B cell (primary cell): ENCODE measurements at places on chromosomes 5 and 9. TPM values are rescaled to one million over a fixed set of nuclear protein-coding genes. Genes with fewer than 3 reads are reported as not detected.

GRCh38 chr5:139747583-139748504, 47.8 kb upstream of the PSD2 start:
- H3K4me1 ChIP-seq = peaks cover 60% of the 10 kb centered on the region
- peak; percentile 80 for DNase-seq
- H3K4me3 ChIP-seq = peak overlapping the region; percentile 71
- peaks cover 2% of the 10 kb centered on the region for H3K27me3 ChIP-seq
- peak overlapping the region; percentile 82 for H3K27ac ChIP-seq

GRCh38 chr5:172839669-172840431, 5.8 kb downstream of the ERGIC1 start:
- peak overlapping the region; percentile 52 for H3K27ac ChIP-seq
- H3K36me3 ChIP-seq = no peaks in the 10 kb centered on the region
- H3K4me3 ChIP-seq = no peak overlapping the region
- DNase-seq = no peak

DNA sequence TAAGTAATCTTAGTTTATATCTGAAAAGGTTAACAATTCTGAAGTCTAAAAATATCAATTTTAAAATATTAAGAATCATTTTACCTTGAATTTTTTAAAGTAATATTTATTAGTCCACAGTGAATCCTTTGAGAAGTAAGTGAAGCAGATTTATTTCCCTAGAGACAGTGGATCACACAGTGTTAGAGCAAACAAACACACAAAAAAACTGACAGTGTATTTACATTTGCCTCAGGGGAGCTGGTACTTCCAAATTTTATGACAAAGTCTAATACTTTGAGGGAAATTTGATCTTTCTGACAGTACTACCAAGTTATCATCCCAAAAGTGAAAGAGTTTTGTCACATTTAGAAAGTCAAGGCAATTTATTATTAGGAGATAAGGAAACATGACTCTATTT, 1750.6 kb upstream of the CDH9 start:
- no peak for DNase-seq
- H3K36me3 ChIP-seq = no peaks in the 10 kb centered on the region
- no peak overlapping the region for H3K4me3 ChIP-seq
- no peaks in the 10 kb centered on the region for H3K4me1 ChIP-seq
- H3K27me3 ChIP-seq = no peaks in the 10 kb centered on the region

DNA sequence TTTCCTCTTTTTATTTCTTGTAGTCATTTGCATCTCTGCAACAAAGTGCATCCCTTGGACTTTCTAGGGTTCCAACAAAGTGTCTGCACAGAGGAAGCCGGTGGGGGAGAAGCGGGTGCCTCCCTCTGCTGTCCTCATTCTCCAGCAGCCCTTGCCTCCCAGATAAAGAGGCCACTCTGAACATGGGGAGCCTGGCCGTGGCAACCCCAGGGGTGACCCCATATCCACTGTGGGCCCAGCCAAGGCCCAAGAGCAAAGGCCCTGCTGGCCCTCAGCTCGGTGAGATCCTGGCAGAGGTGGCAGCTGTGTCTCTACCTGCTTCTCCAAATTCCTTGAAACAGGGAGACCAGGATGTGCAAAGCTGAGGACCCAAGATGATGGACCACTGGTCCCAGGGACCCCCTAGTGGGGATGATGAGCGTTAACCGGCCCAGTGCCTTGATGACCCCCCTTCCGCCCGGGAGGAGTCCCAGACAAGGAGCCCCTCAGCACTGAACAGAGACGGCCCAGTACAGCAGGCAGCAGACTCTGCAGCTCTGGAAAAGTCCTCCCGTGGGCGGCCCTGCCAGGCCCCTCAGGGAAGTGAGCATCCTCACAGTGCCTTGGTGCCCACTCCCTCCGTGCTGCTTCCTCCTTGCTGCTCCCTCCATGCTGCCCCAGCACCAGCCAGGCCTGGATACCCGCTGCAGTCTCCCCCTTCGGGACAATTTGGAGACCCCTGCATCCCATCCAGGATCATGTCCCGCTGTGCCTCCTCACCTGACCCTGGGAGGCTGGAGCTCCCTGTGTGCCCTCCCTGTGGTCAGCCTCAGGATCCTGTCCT, 62.5 kb downstream of the MRPL36 start:
- no peak for DNase-seq
- no peaks in the 10 kb centered on the region for H3K36me3 ChIP-seq
- H3K27ac ChIP-seq = no peak overlapping the region
- H3K4me3 ChIP-seq = no peak overlapping the region

GRCh38 chr5:8396246-8396645, 527.3 kb downstream of the MTRR start:
- H3K27ac ChIP-seq = no peak overlapping the region
- no peak for DNase-seq
- no peaks in the 10 kb centered on the region for H3K27me3 ChIP-seq
- H3K4me3 ChIP-seq = no peak overlapping the region
- H3K36me3 ChIP-seq = no peaks in the 10 kb centered on the region

- H3K27ac ChIP-seq = no peak overlapping the region
- no peaks in the 10 kb centered on the region for H3K27me3 ChIP-seq
- H3K36me3 ChIP-seq = no peaks in the 10 kb centered on the region
- DNase-seq = no peak
Observed at GRCh38 chr5:108028412-108028811, 353.5 kb downstream of the FBXL17 start.

DNA sequence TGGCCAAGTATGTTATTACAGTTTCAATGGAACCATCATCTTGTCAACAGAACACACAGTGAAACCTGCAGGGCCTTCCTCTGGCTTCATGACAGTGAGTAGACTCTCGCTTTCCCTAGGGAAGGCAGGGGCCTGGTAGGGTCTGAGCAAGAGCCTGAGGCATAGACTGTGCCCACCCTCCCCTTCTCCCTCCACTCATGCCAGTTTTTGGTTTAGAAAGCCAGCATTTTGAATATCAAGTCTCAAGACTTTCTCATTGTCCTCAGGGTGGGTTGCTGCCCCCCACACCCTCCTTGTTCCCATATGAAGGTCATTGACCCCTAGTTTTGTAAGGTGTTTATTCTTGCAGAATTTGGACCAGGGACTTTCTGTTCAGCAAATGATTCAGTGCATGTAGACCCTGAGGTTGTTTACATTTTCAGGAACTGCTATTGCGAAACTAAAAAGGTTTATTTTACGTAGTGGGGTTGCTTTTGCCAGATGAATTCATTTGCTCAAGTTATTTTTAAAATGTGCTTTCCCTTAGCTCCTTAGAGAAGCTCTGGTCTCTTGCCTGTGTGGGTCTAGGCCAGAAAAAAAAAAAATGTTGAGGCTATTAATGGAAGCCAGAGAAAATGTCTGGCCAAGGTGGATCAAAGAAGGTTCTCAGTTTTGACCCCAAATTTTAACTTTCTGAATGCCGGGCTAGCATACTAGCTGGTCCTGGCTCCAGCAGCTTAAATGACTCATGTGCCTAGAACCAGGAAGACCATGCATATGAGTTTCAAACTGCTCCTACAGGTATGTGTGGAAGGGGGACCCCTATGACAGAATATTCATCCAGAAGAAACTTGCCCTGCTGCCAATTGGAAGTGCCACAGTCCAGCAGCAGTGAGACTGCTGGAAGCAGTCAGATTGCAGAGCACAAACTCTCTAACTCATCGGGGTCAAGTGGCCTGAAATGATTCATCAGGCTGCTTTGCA, 10.1 kb upstream of the MOB3B start:
- no peak for DNase-seq
- no peaks in the 10 kb centered on the region for H3K36me3 ChIP-seq
- no peaks in the 10 kb centered on the region for H3K27me3 ChIP-seq
- no peaks in the 10 kb centered on the region for H3K4me1 ChIP-seq
- H3K4me3 ChIP-seq = no peak overlapping the region
- H3K27ac ChIP-seq = no peak overlapping the region

- peaks cover 8% of the 10 kb centered on the region for H3K27me3 ChIP-seq
- no peaks in the 10 kb centered on the region for H3K36me3 ChIP-seq
- H3K4me3 ChIP-seq = no peak overlapping the region
- no peak for DNase-seq
Observed at GRCh38 chr9:76984486-76984885, 35.0 kb upstream of the FOXB2 start.

- no peaks in the 10 kb centered on the region for H3K36me3 ChIP-seq
- no peaks in the 10 kb centered on the region for H3K27me3 ChIP-seq
- no peak for DNase-seq
- no peak overlapping the region for H3K4me3 ChIP-seq
- no peak overlapping the region for H3K27ac ChIP-seq
Observed at GRCh38 chr5:31944684-31945445, 229.3 kb downstream of the GOLPH3 start.

- H3K4me3 ChIP-seq = no peak overlapping the region
- no peaks in the 10 kb centered on the region for H3K36me3 ChIP-seq
- no peak for DNase-seq
- H3K4me1 ChIP-seq = no peaks in the 10 kb centered on the region
- no peaks in the 10 kb centered on the region for H3K27me3 ChIP-seq
Observed at GRCh38 chr5:102772273-102772672, 17.2 kb downstream of the PAM start.

DNA sequence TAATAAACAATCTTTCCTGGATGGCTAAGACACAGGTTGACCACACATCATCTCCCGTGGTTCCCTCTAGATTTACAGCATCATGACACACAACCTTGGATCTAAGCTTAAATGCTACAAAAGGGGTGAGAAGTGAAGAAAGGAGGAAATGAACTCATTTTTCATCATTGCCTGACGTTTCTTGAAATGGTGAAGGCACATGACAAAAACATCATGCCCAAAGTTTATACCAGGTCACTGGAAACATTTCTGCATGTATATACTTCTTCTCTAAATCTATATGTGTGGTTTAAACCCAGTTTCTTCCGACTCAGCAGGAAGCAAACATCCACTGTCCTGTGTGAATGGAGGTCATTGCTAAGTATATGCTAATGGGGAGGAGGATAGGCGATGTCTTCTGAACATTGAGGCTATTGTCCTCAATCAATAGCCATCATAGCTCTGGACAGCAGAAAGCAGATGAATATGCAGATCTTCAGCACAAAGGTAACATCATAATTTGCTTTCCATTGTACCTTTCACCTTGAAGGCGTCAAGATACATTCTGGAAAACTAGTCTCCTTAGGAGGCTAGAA, 137.4 kb downstream of the MED27 start:
- H3K4me3 ChIP-seq = no peak overlapping the region
- DNase-seq = no peak
- no peak overlapping the region for H3K27ac ChIP-seq
- H3K36me3 ChIP-seq = peaks cover 6% of the 10 kb centered on the region
- no peaks in the 10 kb centered on the region for H3K4me1 ChIP-seq
- H3K27me3 ChIP-seq = no peaks in the 10 kb centered on the region

DNA sequence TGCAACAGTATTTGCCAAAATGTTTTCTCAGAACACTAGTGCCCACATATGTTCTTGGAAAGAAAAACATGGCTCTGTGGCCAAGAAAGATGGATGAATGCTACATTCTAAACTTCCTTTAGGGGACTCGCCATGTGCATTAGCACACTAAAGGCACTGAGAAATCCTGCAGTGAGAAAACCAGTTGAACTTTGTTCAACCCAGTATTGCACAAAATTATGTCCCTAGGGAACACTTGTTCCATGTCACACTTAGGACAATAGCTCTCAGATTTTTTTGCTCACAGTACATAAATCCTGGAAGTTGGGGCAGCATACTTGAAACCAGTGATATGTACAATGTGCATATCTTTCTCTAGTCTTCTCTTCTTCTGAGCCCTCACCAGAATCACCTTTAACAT, 96.6 kb downstream of the ADRB2 start:
- H3K4me1 ChIP-seq = no peaks in the 10 kb centered on the region
- DNase-seq = no peak
- H3K27me3 ChIP-seq = peaks cover 6% of the 10 kb centered on the region
- H3K4me3 ChIP-seq = no peak overlapping the region
- no peaks in the 10 kb centered on the region for H3K36me3 ChIP-seq
- H3K27ac ChIP-seq = no peak overlapping the region

DNA sequence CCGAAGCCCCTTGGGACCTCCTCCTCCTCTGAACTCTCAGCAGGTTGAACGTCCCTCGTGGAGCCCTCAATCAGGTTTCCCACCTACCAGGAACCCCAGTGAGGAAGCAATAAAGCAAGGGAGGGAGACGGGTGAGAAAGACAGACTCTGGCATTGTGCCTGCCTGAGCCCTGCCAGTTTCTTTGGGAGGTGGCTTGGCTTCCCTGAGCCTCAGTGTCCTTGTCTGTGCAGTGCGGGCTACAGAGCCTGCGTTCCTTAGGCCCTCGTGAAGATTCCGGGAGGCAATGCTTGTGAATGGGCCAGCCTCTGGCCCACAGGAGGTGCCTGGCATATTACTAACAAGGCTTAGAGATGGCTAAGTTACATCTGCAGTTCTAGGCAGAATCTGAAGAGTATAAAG, 11.9 kb downstream of the GTF3C5 start:
- H3K4me1 ChIP-seq = no peaks in the 10 kb centered on the region
- H3K27me3 ChIP-seq = no peaks in the 10 kb centered on the region
- H3K27ac ChIP-seq = no peak overlapping the region
- DNase-seq = no peak
- no peak overlapping the region for H3K4me3 ChIP-seq

- no peak for DNase-seq
- H3K4me3 ChIP-seq = no peak overlapping the region
- no peak overlapping the region for H3K27ac ChIP-seq
- no peaks in the 10 kb centered on the region for H3K27me3 ChIP-seq
- H3K36me3 ChIP-seq = no peaks in the 10 kb centered on the region
- no peaks in the 10 kb centered on the region for H3K4me1 ChIP-seq
Observed at GRCh38 chr9:73573235-73573634, 421.6 kb downstream of the ANXA1 start.

DNA sequence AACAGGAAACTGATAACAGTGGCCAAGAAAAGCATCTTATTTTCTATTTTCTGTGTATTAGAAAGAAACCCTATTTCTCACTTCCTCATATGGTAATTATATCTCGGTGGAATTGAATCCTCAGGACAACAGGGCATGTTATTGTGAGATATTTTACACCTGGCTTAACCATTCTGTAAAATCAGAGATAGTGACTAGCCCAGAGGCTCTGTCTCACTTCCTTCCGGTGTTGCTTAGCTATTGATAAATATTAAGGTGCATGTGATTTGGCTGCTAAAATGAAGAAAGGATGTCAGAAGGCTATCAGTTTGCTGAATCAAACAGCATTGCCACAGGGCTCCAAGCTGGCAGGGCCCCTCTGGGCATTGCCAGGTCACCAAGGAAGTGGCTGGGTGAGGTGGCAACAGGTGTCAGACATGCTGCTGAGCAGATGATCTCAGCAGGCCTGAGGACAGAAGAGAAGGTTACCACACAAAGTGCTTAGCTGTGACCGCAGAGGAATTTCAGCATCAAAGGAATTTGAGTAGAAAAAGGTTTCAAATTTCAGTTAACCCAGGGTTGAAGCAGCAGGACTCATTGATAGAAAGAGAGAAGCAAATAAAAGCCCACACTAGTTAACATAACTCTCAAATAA, 330.7 kb downstream of the PDE4D start:
- no peaks in the 10 kb centered on the region for H3K27me3 ChIP-seq
- H3K4me3 ChIP-seq = no peak overlapping the region
- H3K27ac ChIP-seq = peak overlapping the region; percentile 97
- peak; percentile 91 for DNase-seq

- H3K27ac ChIP-seq = no peak overlapping the region
- no peak overlapping the region for H3K4me3 ChIP-seq
- no peaks in the 10 kb centered on the region for H3K27me3 ChIP-seq
- peaks cover 21% of the 10 kb centered on the region for H3K4me1 ChIP-seq
Observed at GRCh38 chr9:93108291-93109041, 12.4 kb downstream of the CARD19 start.

- no peak overlapping the region for H3K27ac ChIP-seq
- H3K36me3 ChIP-seq = no peaks in the 10 kb centered on the region
- no peak overlapping the region for H3K4me3 ChIP-seq
Observed at GRCh38 chr9:127545196-127546124, 66.6 kb upstream of the STXBP1 start.

TXNDC8 gene
- polyA plus RNA-seq = not detected in 2 replicates

POU5F2 gene
- 0.06 and 0.12 TPM in 2 replicates for polyA plus RNA-seq

SPRY4 gene
- polyA plus RNA-seq = 0.04 and 0.06 TPM in 2 replicates

CSF2 gene
- polyA plus RNA-seq = not detected in 2 replicates

TOPORS gene
- polyA plus RNA-seq = 10.1 and 14.8 TPM in 2 replicates

DAB2IP gene
- 0.03 and 1.1 TPM in 2 replicates for polyA plus RNA-seq

PCA3 gene
- 0.09 TPM in 1 of 2 replicates, not detected in the other for polyA plus RNA-seq

PCDHB11 gene
- polyA plus RNA-seq = not detected in 2 replicates

BHMT2 gene
- not detected in 2 replicates for polyA plus RNA-seq
